M059J (cell line): ENCODE measurements at places on chromosomes 2 and 18.

- DNase-seq, result peak; percentile 99
Observed at GRCh38 chr2:45964223-45964841, 312.9 kb downstream of the PRKCE start.

DNA sequence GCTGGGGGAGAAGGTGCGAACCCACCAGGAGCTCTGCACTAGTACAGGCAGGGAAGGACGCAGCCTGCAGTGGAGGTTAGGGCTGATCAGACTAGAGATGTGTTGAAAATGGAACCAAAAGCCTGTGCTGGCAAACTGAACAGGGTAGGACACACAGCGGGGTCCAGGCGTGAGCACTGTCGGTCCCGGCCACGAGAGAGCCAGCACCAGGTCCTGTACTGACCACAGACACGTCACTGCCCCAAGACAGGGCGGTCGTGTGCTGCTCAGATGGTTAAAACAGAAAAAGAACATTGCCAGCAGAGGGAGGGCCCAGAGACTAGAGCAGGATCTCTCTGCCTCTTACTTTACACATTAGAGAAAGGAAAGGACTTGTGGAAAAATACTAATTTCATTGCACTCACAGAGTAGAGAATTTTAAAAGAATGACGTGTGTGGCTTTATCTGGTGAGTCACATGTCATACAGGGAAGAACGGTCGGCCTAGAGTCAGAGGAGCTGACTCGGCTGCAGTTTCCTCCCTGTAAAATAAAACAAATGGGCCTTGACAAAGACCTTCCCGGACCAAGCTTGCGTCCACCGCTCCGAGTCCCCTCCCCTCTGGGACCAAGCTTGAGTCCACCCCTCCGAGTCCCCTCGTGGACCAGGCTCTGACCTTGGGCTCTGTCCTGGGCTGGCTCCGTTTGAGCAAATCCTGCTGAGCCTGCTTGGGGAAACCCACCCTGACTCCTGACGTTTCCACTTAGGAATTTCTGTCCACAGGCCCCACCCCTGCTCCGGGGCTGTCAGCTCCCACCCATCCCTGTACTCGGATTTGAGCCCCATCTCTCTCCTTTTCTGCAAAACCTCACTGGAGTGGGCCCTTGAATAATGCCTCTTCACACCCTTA lies 16.7 kb upstream of the ADI1 start:
- peak; percentile 91 for DNase-seq

DNA sequence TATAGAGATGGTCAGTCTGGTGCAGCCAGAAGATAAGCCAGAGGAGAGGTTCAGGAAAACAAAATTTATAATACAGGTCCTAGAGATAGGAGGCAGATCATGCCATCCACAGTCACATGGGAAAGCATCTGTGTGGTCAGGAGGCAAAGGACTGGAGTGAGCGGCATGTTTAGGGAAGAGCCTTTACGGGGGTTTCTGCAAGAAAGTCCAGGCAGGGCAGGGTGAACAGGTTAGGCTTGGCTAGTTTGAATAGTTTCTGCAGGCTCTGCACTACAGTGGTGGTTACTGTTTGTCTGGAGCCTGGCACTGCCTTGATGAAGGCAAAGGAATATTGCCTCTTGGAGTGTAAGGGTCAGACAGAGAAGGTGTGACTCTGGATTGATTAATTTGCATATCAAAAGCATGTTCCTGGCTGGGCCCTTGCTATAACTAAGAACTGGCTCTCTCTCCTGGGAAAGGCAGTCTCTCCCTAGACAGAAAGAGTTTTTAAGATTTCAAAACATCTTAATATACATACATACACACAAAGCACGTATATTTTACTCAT lies 1034.7 kb upstream of the CHAC2 start:
- DNase-seq, result no peak

- DNase-seq, result no peak
Observed at GRCh38 chr2:65737452-65738011, 305.1 kb upstream of the SPRED2 start.

DNA sequence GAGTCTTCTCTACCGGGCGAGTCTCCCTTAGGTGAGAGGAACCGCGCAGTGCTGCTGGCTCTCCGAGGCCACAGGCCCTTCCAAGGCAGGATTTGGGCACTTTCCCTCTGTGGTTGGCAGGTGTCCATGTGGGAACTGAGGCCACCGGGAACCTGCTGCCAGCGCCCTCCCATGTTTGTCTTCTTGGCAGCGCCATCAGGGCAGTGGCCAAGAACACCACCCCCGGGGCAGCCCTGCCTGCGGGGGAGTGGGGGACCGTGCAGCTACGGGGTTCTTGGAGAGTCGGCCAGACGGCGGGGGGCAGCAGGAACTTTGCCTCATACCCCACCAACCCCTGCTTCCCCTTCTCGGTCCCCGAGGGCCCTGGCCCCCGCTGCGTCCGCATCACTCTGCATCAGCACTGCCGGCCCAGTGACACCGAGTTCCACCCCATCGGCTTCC lies 10.0 kb downstream of the CAPN10 start:
- no peak for DNase-seq

- peak; percentile 45 for DNase-seq
Observed at GRCh38 chr2:69298862-69299261, 88.2 kb downstream of the GFPT1 start.

GRCh38 chr18:10851824-10852319 lies 297.5 kb downstream of the PIEZO2 start:
- DNase-seq, result peak; percentile 71

DNA sequence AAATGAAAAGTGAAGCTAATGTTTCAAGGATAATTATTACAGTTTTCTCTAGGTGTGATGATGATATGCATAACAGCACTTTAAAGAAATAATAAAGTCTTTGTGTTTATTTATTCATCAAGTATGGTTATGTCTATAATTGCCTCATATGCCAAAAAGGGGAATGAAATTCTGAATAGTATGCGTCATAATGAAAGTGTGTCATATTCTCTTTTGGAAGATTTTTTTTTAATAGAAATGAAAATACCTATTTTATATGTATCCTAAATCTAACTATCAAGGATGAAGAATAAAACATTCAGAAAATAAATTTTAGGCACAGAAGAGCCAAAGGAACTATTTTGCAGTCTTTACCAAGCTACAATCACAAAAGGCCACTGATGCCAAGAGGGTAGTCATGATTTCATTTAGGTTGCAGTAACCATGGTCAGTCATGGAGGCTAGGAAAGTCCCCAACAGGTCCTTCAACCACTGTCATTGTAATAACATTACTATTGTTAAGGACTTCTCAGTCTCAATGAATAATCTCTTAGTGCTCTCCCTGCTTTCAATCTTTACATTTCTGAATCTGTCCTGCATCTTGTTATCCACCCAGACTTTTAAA lies 712.5 kb downstream of the DCDC2C start:
- no peak for DNase-seq

DNA sequence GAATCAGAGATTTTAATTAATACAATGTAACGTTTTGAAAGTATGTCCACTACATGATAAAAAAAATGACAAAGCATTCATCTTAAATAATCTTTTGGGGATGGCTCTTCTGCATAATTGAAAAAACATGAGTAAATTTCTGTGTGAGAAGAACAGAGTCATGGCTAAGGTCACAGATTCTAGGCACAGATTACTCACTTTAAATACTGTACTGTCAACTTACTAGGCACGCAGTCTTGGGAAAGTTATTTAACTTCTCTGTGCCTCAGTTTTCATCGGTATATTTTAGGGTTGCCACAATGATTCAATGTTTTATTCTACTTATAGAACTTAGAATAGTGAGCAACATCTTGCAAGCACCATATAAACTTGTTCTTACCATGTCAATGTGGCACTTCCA lies 49.2 kb downstream of the TMEFF2 start:
- DNase-seq, result no peak

DNA sequence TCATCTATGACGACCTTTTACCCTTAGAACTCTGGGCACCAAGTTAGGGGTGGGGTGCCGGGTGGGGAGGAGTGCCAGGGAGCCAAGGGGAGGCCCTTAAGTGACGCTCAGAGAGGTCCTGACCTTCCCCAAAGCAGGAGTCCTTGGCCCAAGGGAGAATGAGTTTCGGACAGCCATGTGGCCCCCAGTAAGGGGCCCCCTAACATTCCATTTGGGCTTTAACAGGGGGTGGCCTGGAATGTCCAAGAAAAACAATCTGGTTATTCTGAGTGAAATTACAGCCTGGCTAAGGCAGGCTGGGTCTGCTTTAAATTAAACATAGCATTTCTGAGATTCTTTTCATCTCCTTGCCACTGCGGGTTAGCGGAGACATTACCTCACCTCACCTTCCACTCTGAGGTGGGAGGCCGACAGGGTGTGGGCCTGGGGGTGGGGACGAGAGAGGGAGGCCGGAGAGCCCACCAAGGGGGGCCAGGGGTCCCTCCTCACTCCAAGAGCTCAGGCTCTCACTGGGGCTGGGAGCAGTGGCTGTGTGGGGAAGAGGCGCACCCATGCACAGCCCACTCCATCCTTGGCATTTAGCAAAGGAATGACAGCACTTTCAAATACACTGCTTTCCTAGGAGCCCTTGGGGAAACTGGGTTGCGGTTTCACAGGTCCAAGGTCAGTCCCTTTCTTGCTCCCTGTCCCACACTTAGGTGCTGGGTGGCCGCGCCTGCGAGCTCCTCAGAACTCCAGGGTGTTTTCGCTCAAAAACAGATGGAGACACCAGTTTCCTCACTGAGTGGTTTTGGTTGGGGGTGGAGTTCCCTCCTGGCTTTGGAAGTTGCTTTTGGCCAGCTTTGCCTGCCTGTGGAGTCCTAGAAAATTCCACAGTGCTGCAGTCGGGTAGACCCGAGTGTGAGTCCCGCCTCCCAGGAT lies 107.4 kb downstream of the POLR1A start:
- DNase-seq, result peak; percentile 34

- DNase-seq, result no peak
Observed at GRCh38 chr2:23813438-23813837, 113.5 kb downstream of the ATAD2B start.

DNA sequence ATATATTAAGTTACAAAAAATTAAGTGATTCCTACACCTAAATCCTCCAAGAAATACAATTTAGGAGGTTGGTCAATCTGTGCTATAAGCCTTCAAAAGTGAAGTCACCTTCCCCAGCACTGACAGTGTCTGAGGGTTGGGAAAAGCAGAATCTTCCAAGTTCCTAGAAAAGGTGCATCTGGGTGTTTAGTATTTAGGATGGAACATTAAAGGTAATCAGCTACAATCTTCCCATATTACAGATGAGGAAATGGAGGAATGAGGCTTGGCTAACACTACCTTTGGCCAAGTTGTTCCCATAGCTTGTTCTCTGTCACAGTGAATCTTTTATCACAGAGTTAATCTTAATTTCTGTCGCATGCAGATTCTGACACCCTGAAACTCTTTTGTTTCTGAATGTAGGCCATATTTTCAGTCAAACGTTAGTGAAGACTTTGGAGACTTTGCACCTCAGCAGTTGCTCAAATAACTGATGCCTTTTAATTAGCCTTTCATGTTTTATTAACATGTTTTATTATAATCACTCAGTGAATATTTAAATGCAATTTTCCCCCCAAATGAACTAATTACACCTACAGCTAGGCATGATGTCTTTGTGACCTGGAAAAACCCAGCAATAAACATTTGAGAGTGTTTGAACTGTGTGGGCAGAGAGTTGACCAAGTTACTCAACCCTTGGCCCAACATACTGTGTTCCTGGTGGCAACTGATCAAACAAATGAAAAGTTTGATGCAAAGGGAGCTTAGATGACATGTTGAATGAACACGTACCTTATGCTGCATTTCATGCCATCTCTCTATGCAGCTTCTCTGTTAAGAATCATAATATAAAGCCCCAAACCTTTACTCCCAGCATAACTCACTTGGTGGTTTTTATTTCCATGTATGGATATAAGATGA lies 17.6 kb downstream of the FN1 start:
- DNase-seq, result no peak
